ENCODE measurements at places on chromosomes 16 and 17.

GRCh38 chr16:57601801-57602478 lies 26.5 kb upstream of the ADGRG1 start:
- no peak for DNase-seq

DNA sequence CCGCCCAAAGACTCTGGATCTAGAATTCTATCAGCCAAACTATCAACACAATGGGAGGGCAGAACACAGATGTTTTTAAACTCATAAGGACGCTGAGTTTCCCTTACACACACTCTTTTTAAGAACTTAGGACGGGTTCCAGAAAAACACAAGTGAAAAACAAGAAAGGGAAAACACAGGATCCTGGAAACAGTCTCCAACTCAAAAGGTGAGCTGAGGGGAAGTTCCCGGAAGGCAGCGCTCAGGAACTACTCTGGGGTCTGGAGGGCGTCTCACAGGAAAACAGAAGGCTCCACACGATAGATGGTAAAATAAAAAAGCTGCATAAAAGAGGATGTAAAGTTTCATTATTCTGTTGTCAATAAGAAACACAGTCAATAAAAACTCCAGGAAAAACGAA lies 80.2 kb upstream of the DOC2B start:
- no peak for DNase-seq

- no peak for DNase-seq
These were observed 43.1 kb downstream of the IKZF3 start for GRCh38 chr17:39820987-39821386.

- no peak for DNase-seq
These were observed 214.4 kb upstream of the CACNG5 start for GRCh38 chr17:66620528-66620927.

DNA sequence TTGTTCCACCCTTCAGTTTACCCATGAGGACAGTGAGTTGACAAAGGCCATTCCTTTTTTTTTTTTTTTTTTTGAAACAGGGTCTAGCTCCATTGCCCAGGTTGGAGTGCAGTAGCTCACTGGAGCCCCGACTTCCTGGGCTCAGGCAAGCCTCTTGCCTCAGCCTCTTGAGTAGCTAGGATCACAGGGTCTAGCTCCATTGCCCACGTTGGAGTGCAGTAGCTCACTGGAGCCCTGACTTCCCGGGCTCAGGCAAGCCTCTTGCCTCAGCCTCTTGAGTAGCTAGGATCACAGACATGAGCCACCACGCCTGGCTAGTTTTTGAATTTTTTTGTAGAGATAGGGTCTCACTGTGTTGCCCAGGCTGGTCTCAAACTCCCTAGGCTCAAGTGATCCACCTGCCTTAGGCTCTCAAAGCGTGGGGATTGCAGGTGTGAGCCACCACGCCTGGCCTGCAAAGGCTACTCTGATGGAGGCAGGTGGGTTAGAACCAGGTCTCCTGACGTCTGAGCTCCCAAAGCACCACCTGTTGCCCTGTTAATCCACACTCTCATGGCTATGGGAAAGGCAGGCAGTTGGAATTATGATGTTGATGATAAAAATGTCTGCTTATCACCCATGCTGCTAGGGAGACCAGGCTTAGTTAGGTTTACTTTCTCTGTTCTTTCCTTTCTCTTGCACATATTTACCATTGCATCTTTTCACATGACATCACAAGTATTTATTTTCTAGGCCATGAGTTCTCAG lies 65.2 kb downstream of the KSR1 start:
- DNase-seq: no peak

GRCh38 chr17:48102798-48103715 lies 1.8 kb upstream of the CBX1 start:
- no peak for DNase-seq

GRCh38 chr17:81379523-81379942 lies 15.7 kb upstream of the BAHCC1 start:
- DNase-seq: no peak

DNA sequence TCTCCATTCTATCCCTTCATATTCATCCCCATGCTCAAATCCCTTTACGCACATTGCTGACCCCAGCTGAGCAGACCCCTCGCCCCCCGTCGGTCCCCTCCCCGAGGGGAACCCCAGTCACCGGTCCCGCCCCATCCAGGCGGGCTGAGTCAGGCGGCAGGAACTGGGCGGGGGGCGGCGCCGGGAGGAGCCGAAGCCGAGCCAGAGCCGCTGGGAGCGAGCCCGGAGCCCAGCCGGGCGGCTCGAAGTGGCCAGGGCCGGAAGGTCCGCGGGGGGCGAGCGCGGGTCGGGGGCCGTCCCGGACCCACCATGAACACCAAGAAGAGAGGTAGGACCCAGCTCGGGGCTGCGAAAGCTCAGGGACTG lies 8.6 kb downstream of the RIPOR1 start:
- no peak for DNase-seq

DNA sequence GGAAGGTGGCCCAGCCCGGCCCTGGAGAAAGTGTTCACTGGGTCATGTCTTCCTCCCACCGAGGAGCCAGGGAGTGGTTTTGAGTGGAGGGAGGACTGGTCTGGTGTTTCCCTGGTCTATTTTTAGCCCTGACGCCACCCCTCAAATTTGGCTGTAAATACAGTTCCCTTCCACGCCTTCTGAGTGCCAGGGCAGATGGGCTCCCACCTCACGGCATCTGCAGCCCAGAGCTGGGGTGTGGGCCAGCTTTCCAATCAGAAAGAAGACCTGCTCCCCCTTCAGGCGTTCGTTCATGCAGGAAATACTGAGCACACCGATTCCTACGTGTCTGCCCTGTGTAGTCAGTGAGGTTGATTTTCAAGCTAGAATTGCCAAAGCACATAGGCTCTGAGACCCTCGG lies 53.7 kb downstream of the SNX20 start:
- no peak for DNase-seq

GRCh38 chr16:49269201-49269600 lies 12.4 kb downstream of the CBLN1 start:
- DNase-seq: no peak

DNA sequence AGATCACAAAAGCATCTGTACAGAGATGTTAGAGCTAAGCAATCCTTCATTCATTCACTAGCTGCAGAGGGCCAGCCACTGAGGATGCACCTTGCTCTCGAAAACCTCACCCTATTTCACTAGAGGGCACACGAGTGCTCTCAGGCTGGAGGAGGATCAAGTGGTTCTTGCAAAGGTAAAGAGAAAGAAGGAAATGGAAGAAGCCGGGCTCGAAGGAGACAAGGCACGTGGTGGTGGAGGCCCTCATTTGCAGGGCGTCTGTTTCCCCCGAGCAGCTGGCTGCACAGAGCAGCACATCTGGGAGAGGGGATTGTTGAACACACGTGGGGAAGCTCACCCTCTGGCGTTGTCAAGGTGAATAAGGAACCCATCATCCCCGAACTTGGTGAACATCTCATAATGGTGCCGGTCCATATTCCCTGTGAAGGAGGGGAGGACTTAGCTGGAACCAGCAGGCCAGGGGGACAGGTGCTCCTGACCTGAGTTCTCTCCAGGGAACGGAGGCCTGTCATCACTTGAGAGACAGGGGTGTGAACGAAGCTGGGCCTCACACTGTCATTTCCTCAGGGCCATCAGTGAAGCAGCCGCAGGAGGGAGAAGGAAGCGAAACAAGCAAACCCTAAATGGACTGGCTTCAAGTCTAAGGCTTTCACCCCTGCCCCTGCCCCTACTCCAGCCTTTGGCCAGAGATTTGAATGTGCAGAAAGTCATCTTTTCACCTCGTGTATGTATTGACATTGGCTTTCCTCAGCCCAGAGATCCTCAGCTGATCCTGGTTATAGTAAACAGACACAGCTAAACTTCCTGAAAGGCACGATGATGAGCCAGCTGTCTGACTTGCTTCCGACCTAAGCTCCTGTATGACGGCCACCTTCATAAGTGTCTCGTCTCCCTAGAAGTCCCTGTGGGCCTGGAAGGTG lies 27.6 kb downstream of the PRKAR1A start:
- DNase-seq: no peak

DNA sequence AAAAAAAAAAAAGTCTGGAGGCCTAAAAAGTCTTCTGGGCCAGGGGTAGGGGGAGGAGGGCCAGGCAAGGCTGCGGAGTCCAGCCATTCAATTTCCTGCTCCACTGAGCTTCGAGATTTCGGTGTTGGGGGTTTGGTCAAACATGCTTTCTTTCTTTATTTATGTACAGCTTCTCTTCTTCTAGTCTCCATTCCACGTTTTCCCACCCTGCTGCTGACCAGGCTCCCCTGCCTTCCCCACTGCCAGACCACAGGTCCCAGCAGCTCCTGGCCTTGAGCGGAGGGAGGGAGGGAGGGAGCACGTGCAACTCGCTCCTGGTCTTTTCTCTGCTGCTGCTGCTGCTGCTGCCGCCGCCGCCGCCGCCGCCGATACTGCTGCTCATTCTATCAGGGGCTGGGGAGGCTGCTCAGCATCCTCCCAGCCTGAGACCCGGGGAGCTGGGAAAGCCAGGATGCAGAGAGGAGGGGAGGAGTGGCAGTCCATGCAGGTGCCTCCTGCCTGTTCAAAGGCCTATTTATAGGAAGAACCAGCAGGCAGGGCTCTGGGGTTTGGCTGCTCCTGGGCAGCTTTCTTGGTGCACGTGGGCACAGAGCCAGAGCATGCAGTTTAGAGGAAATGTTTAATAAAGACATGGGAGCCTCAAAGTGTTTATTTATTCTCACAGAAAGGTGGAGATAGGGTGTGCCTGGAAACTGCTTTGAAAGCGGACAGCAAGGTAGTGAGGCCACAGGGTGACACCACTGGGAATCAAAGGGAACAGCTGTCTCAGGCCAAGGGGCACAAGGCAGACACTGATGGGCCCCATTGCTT lies 23.4 kb upstream of the ZFHX3 start:
- no peak for DNase-seq

DNA sequence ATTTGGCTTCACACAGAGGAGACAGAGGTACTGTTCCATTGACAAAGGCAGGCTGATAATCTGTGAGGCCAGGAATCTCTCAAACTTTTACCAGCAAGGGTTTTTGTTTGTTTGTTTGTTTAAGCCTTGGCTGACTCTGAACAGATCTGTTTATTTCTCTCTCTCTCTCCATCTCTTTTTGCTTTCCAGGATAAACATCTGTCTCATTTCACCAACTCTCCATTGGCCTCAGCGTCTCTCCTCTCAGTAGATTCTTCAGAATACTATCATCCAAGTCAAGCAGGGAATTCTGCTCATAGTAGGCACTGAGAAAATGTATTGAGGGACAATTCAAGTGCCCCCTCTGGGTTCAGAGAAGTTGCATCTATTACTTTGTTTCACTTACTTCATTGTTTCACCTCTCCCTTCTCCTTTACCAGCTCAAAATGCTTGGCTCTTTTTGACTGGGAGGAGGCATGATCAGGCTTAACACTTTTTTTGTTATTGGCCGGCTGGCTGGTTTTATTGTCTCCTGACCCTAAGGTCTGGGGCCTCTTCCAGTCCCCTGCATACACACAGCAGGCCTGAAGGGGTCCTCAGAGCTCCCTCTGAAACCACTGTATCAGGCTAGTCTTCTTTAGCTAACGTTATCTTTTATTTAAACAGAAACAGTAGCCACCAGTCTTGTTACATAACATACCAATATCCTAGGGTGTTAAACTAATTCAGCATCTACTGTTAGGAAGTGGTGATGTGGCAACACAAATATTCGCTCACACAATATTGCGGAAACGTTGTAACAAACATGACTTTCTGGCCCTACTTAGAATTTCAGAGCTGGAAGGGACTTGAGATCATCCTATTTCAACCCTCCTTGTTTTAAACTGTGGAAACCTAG lies 2.0 kb upstream of the YPEL2 start:
- no peak for DNase-seq

DNA sequence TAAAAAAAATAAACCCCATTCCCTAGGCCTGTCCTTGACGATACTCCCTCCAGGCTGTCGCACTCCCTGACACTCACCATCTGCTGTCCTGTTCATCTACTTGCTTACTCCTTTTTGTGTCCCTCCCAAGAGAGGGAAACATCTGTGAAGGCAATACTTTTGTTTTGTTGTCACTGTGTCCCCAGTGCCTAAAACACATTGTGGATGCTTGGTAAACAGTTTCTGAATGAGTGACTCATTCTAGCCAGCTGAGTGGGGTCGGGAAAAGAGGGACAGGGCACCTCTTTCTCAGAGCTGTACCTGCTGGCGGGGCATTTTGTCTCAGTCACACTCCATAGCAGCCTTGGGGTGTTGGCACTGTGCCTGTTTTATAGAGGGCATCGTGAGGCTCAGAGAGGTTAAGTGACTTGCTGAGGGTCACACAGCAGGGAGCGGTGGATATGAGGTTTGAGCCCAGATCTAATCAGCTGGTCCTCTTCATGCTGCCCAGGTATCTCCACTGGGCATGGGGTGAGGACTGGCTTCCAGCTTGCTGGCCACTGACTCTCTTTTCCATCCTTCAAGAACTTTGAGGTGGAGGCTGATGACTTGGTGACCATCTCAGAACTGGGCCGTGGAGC lies 15.6 kb downstream of the MAP2K3 start:
- DNase-seq: no peak

DNA sequence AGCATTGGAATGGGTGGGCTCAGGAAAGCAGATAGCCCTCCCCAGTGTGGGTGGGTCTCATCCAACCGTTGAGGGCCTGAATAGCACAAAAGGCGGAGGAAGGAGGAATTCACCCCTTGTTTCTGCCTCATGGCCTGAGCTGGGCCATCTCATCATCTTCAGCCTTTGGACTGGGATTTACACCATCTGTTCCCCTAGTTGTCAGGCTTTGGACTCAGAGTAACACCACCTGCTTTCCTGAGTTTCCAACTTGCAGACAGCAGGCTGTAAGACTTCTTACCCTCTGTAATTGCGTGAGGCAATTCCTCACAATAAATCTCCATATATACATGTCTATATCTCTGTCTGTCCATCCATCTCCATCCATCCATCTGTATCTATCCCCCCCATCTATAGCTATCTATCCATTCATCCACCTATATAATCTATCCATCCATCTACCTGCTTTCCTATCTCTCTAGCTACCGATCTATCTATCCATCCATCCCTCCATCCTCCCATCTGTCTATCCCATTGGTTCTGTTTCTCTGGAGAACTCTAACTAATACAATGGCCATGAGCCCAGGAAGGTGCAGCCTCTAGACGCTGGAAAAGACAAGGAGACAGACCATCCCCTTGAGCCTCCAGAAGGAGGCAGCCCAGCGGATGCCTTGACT lies 21.3 kb downstream of the DNAH17 start:
- DNase-seq: no peak

GRCh38 chr17:28746611-28747050 lies 2.8 kb downstream of the TRAF4 start:
- no peak for DNase-seq

DNA sequence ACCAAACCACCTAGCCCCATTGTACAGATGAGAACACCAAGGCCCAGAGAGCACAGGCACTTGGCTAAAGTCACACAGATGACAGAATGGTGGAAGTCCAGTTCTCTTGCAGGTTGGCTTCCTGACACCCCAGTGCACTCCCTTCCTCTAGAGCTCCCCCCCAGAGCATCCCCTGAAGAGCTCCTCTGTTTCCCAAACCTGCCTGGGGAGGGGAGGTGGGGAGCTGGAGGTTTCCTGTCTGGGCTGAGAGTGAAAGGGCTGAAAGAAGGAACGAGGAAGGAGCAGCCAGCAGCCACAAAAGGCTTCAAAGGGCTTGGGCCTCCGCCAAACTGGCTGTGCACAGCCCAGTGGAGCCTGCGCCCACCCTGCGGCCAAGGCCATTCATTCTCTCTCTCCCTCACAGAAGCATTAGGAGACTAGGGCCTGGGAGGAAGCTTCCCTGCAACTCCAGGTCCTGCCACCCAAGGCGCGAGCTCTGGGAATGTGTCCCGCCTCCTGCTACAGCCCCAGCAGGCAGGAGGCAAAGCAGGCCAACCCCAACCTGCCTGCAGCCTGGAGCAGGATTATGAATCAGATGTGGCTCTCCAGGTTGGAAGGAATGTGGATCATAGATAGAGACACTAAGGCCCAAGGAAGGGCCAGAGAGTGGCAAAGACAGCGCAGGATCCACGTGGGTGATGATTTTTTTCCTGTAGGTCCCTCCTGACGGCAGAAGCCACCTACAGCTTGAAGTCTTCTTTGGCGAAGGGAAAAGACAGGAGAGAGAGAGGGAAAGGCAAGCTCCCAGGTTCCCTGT lies 913 bp downstream of the SLC13A5 start:
- no peak for DNase-seq
